Fibroblast of lung (primary cell): ENCODE measurements at places on chromosomes 1 and 21.

DNA sequence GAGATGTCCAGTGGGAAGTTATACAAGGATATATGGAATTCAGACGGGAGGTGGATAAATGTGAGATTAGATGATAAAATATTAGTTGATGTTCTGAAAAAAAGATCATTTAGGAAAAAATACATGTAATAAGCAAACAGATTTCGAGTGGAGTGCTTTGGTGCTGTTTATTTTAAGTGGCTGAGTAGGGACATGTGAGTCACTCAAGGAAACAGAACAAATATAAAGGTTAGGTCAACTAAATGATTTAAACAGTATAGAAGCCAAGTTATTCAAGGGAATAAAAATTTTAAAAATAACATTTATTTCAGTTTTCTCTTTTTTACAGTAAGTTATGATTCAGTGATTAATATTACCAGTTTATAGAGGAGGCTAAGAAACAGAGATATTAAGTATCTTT is 1046.7 kb upstream of the B3GALT2 start:
- peak; percentile 50 for DNase-seq

- DNase-seq = peak; percentile 31
Observed at GRCh38 chr1:42950116-42950481, 8.6 kb downstream of the SLC2A1 start.

DNA sequence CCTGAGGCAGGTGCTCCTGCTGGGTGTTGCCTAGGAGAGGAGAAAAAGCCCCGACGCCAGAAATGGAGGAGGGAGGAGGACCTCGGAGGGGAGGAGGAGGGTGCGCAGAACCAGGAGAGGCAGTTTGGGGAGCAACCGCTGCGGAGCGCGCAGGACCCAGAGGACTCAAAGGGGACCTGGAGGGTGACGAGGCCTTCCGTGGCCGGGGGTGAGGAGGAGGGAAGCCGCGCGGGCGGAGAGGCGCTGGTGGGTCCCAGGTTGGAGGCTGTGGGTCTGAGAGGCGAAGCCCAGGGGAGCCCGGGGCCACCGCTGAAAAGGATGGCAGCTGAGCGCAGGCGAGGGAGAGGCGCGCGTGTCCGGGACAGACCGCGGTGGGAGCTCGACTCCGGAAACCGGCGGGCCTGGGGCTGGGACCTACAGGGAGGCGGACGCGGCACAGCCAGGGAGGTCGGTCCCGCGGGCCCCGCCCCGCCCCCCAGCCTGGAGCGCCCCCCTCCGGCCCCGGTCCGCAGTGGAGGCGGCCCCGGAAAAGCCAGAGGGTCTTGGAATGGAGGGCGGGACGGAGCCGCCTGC is 15.1 kb downstream of the RNF223 start:
- no peak for DNase-seq

DNA sequence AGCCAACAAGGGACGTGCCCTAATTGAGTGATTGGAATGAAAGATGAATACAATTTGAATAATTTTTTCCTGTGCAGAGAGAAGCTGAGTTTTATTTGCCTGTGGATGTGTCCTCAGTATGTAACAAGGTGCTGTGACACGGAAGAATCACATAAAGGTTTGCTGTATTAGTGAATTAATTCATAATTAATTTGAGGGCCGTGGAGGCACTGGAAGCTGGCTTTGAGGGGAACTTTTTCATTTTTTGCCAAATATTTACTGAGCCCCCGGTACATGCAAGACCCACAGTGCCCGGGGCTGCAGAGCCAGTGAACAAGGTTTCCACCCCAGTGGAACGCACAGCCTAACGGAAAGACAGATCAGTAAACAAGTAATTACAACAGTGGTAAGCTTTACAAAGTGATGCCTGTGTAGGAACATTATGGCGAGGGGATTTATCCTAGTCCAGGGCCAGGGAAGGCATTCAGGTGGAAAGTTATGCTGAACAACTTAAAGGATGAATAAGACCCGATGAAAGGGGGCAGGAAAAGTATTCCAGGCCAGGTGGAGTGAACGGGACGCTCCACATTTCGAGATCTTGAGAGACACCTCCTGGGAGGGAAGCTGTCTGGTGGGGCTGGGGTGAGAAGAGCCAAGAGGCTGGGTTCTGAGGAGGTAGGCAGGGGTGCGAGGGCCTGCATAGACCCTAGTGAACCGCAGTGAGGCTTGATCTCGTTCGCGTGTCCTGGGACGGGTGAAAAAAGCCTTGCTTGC is 773 bp upstream of the RCC2 start:
- DNase-seq = no peak

- DNase-seq = peak; percentile 18
Observed at GRCh38 chr1:17857996-17858395, 102.9 kb downstream of the ACTL8 start.

DNA sequence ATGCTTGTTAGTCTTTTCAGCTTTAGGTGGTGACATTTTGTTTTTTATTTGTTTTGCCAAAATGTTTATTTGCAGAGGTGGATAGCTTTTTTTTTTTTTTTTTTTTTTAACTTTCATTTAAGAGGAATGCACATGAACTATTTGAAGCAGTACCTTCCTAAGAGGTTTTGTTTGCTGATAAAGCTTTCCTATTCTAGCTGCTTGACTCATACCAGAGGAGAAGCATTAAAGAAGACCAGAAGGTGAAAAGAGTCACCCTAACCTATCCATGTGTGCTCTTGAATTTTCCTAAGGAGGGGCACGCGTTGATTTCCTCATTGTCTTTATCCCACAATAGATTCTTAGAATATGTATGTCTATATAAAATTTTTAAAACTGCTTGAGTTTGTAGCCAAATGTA is 57.7 kb downstream of the PRDM2 start:
- DNase-seq = peak; percentile 39
